ENCODE measurements at places on chromosomes 11 and 22. TPM values are rescaled to one million over a fixed set of nuclear protein-coding genes. Genes with fewer than 3 reads are reported as not detected.

GRCh38 chr11:122101625-122102291, 14.3 kb downstream of the BLID start:
- peak overlapping the region; percentile 99 for H3K4me3 ChIP-seq
- H3K27me3 ChIP-seq: no peaks in the 10 kb centered on the region
- peaks cover 51% of the 10 kb centered on the region for H3K4me1 ChIP-seq
- H3K36me3 ChIP-seq: peaks cover 68% of the 10 kb centered on the region
- H3K27ac ChIP-seq: peak overlapping the region; percentile 93

GRCh38 chr22:45423524-45423923, 10.0 kb downstream of the RIBC2 start:
- DNase-seq: no peak
- no peaks in the 10 kb centered on the region for H3K36me3 ChIP-seq
- no peaks in the 10 kb centered on the region for H3K27me3 ChIP-seq
- no peak overlapping the region for H3K4me3 ChIP-seq

- H3K36me3 ChIP-seq: no peaks in the 10 kb centered on the region
- H3K27me3 ChIP-seq: no peaks in the 10 kb centered on the region
- peaks cover 47% of the 10 kb centered on the region for H3K4me1 ChIP-seq
- no peak overlapping the region for H3K27ac ChIP-seq
Measured at GRCh38 chr11:27930946-27931345, 177.0 kb downstream of the KIF18A start.

GRCh38 chr11:68442433-68442832, 18.1 kb upstream of the PPP6R3 start:
- H3K27ac ChIP-seq: no peak overlapping the region
- no peak for DNase-seq
- no peaks in the 10 kb centered on the region for H3K27me3 ChIP-seq
- H3K36me3 ChIP-seq: no peaks in the 10 kb centered on the region

DNA sequence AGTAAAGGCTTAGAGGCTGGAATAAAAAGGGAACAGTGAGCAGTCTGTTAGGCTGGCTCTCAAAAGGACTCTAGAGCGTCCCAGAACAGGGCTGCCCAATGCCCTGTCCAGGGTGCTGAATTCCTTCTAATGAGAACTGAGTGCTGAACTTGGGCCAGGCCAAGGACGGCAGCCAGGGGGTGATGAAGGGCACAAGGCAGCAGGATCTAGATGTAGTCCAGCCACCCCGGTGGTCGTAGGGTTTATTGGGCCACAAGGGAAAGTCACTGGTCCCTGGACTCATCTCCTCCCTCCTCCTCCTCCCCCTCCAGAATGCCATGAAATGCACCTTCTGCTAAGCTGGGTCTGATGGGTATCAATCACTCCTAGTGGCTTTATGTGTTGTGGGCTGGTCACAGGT, 19.2 kb downstream of the NPTXR start:
- no peak overlapping the region for H3K27ac ChIP-seq
- no peaks in the 10 kb centered on the region for H3K36me3 ChIP-seq
- DNase-seq: peak; percentile 88
- H3K4me1 ChIP-seq: no peaks in the 10 kb centered on the region

DNA sequence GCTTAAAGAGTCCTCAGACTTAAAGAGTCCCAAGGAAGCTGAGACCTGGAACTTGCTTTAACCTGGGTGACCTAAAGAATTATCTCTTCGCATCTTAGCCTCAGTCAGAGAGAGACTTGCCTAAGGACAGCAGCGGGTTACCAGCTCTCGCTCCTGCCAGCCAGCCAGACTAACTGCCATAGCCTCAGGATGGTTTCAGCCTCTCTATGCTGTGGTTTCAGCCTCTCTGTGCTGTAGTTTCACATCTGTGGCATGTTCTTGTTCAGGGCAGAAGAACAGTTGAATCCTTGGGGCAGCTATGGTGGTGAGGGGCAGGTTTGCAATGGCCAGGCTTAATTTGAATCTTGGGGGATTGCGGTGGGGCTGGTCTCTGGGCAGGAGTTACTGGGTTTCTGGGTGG, 2.3 kb downstream of the FRMD8 start:
- peak overlapping the region; percentile 94 for H3K4me3 ChIP-seq
- H3K36me3 ChIP-seq: peaks cover 4% of the 10 kb centered on the region
- peak; percentile 43 for DNase-seq
- H3K27ac ChIP-seq: peak overlapping the region; percentile 99

GRCh38 chr22:49466878-49467595, 360.6 kb downstream of the BRD1 start:
- H3K36me3 ChIP-seq: no peaks in the 10 kb centered on the region
- no peaks in the 10 kb centered on the region for H3K27me3 ChIP-seq
- no peaks in the 10 kb centered on the region for H3K4me1 ChIP-seq
- no peak overlapping the region for H3K4me3 ChIP-seq
- DNase-seq: no peak
- H3K27ac ChIP-seq: no peak overlapping the region

- H3K27me3 ChIP-seq: no peaks in the 10 kb centered on the region
- no peak overlapping the region for H3K4me3 ChIP-seq
- no peak for DNase-seq
- no peak overlapping the region for H3K27ac ChIP-seq
Measured at GRCh38 chr11:128238521-128239265, 348.7 kb downstream of the ETS1 start.

DNA sequence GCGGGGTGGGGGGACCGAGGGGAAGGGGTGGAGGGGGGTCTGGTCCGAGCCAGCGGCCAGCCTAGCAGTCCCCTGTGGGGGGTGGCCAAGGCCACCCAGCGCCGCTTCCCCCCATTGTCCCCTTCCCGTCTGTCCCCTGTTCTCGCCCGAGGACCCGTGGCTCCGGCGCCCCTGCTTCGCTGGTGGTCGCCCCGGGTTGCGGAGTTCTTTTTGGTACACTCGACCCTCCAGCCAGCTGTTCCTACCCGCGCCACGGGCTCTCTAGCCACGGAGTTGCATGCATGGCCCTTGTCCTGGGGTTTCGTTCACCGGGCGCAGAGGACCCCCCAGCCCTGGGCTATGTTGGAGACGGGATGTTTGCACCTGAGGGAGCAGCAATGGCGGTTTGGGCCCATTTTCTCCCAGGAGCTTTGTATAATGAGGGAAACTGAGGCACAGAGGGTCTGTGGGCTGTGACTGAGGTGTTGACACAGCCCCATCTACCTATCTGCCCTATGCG, 489 bp downstream of the RNF214 start:
- no peaks in the 10 kb centered on the region for H3K36me3 ChIP-seq
- peak; percentile 47 for DNase-seq
- H3K27ac ChIP-seq: 0 out of 2 replicates have a peak overlapping the region, but pooled peaks have one; percentile 3
- no peaks in the 10 kb centered on the region for H3K27me3 ChIP-seq
- H3K4me1 ChIP-seq: peaks cover 21% of the 10 kb centered on the region
- peak overlapping the region; percentile 97 for H3K4me3 ChIP-seq

- 0 out of 2 replicates have a peak, but pooled peaks cover 11% of the 10 kb centered on the region for H3K27me3 ChIP-seq
- no peak overlapping the region for H3K4me3 ChIP-seq
- DNase-seq: no peak
- no peak overlapping the region for H3K27ac ChIP-seq
Measured at GRCh38 chr11:130389335-130389935, 39.0 kb downstream of the ADAMTS8 start.

DNA sequence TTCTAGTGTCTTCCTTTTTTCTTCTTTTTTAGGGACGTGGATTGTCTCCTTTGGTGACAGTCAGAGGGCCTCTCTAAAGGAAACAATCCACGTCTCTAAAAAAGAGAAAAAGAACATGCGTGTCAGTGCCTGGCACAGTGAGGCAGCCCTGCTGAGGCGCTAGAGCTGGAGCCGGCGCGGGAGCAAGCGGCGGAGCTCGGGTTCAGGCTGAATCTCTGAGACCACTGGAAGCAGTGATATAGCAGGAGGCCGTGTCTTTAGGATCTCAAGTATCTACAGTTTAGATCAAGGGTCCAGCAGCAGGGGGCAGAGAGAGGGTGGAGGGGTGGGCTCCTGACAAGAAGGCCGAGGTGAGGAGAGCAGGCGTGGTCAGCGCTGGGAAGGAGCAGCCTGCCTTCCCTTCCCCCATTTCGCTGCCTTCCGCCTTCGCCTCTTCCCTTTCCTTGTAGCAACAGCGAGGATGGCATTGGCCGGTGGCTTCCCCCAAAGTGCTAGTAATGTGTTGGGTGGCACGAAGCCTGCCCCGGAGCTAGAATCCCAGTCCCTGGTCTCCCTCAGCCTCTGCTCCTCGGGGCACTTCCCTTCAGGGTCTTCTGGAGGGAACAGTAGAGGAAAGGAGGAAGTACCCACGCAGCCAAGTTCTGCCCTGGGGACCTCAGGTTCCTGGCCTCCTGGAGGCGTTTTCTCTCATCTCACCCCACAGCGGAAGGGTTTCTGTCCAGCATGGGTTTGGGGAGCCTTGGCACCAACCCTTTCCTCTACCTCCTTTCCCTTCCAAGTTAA, 28.2 kb upstream of the RAB1B start:
- no peak overlapping the region for H3K4me3 ChIP-seq
- H3K36me3 ChIP-seq: peaks cover 9% of the 10 kb centered on the region
- H3K27me3 ChIP-seq: no peaks in the 10 kb centered on the region
- DNase-seq: no peak
- no peaks in the 10 kb centered on the region for H3K4me1 ChIP-seq

DNA sequence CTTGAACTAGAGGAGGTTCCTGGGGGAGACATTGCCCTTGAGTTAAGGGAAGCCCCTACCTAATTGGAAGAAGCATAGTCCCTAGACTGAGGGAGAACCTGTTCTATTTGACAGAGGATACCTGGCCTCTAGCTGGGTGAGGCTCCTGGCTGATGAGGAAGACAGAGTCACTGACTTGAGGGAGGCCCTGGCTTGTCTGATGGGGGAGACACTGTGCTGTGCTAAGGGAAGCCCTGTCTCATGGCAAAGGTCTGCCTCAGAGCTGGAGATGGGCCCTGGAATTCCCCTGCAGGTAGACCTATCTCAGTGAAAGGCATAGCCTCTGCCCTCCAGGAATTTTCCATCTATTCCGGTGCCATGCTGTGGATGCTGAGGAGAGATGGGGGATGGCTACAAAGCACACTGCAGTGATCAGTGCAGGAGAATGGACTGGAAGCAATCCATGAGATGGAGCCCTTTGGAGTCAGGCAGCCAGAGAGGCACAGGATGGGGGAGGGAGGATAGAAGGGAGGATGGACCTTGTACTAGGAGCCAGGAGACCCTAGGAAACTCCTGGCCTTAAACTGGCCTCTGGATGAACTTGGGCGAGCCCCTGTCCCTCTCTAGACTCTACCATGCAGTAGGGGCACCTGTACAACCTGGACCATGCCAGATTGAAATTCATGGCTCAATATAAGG, 39.9 kb downstream of the SLCO2B1 start:
- no peaks in the 10 kb centered on the region for H3K36me3 ChIP-seq
- no peak overlapping the region for H3K27ac ChIP-seq
- no peak overlapping the region for H3K4me3 ChIP-seq
- peaks cover 44% of the 10 kb centered on the region for H3K27me3 ChIP-seq
- no peaks in the 10 kb centered on the region for H3K4me1 ChIP-seq

GRCh38 chr22:32237906-32238305, 17.2 kb downstream of the SLC5A4 start:
- no peaks in the 10 kb centered on the region for H3K4me1 ChIP-seq
- no peak overlapping the region for H3K27ac ChIP-seq
- H3K27me3 ChIP-seq: peaks cover 8% of the 10 kb centered on the region
- no peaks in the 10 kb centered on the region for H3K36me3 ChIP-seq
- H3K4me3 ChIP-seq: no peak overlapping the region
- DNase-seq: no peak

- H3K4me1 ChIP-seq: peaks cover 37% of the 10 kb centered on the region
- H3K27me3 ChIP-seq: no peaks in the 10 kb centered on the region
- no peak overlapping the region for H3K4me3 ChIP-seq
- DNase-seq: peak; percentile 41
- no peak overlapping the region for H3K27ac ChIP-seq
- H3K36me3 ChIP-seq: no peaks in the 10 kb centered on the region
Measured at GRCh38 chr22:37330200-37331033, 48.1 kb downstream of the CYTH4 start.

GRCh38 chr11:60252213-60253108, 9.5 kb upstream of the MS4A4E start:
- no peak overlapping the region for H3K27ac ChIP-seq
- no peak overlapping the region for H3K4me3 ChIP-seq
- H3K36me3 ChIP-seq: no peaks in the 10 kb centered on the region
- H3K4me1 ChIP-seq: no peaks in the 10 kb centered on the region

GRCh38 chr22:23159291-23159630, 14.0 kb downstream of the RAB36 start:
- no peak for DNase-seq
- H3K27ac ChIP-seq: no peak overlapping the region
- H3K36me3 ChIP-seq: no peaks in the 10 kb centered on the region
- H3K27me3 ChIP-seq: no peaks in the 10 kb centered on the region
- H3K4me1 ChIP-seq: no peaks in the 10 kb centered on the region
- no peak overlapping the region for H3K4me3 ChIP-seq

- H3K36me3 ChIP-seq: 0 out of 2 replicates have a peak, but pooled peaks cover 4% of the 10 kb centered on the region
- H3K4me1 ChIP-seq: no peaks in the 10 kb centered on the region
- H3K27me3 ChIP-seq: no peaks in the 10 kb centered on the region
- no peak overlapping the region for H3K27ac ChIP-seq
- DNase-seq: no peak
Measured at GRCh38 chr22:17814084-17814483, 39.8 kb upstream of the BID start.

- H3K36me3 ChIP-seq: no peaks in the 10 kb centered on the region
- H3K4me3 ChIP-seq: peak overlapping the region; percentile 55
- peak; percentile 87 for DNase-seq
- peaks cover 10% of the 10 kb centered on the region for H3K4me1 ChIP-seq
Measured at GRCh38 chr11:61688365-61689163, 8.4 kb downstream of the DAGLA start.

FOLR2 gene
- not detected for polyA plus RNA-seq

PGA5 gene
- polyA plus RNA-seq: not detected

GAS2 gene
- 0.27 TPM for polyA plus RNA-seq

CARD16 gene
- not detected for polyA plus RNA-seq

TRPM5 gene
- not detected for polyA plus RNA-seq

NEFH gene
- polyA plus RNA-seq: 2.5 TPM

GDPD4 gene
- not detected for polyA plus RNA-seq

SLC29A2 gene
- not detected for polyA plus RNA-seq

KREMEN1 gene
- polyA plus RNA-seq: 4.5 TPM

Data from GM23248 (cell line).